ENCODE measurements at places on chromosomes 5 and 9. TPM values are rescaled to one million over a fixed set of nuclear protein-coding genes. Genes with fewer than 3 reads are reported as not detected.

DNA sequence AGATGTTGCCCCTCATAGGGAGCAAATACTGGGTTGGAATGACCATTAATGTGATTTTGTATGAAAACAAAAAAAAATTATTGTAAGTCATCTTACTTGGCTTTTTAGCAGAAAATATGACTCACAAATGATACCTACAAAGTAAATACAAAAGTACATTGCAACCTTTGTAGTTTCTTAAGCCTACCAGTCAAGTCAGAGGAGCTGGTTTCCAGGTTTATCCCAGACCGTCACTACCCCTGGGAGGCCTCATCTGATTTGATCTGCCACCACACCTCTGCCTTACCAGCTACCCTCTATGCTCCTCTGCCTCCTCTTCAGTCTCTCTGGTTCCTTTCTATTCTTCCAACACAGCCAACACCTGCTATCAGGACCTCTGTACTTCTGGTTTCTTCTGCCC, 349.9 kb upstream of the CCNH start:
- DNase-seq = no peak

DNA sequence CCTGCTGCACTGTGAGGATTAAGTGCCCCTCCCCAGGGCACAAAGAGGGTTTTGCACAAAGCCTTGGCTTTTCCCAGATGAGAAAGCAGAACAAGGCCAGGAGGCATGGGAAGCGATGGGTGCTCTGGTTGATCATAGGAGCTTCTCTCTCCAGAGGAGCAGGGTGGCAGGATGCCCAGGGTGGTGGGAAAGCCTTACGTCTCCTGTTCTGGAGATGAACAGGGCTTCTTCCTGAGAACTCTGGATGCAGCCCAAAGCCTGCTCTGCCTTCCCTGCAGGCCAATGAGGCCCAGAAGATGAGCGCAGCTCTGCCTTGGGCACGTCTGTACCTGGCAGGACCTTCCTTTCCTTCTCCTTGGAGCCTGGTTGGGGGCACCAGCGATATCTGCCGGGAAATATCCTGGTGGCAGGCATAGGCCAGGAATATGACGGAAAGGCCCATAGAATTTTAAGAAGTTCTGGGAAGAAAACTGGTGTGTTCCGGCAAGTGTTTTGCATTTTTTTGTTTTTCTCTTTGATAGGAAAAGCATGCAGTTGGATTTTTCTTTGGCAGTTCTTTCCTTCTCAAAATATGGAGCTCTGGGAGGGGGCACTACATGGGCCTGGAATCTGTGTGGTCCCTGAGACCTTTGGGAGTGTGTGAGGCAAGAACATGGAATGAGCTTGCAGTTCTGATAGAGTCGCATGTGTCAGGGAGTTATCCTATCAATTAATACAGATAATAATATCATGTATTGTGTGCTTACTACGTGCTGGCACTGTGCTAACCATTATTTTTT, 253.2 kb upstream of the KLF4 start:
- DNase-seq = no peak

GRCh38 chr5:167964529-167964928, 326.9 kb upstream of the WWC1 start:
- DNase-seq = no peak

CLIC3 gene
- polyA plus RNA-seq = 0.82 TPM

ADAMTS16 gene
- 76.7 TPM for polyA plus RNA-seq

ANKRD34B gene
- 0.25 TPM for polyA plus RNA-seq

GABBR2 gene
- 5.5 TPM for polyA plus RNA-seq

All from left renal cortex interstitium (tissue), 4 donors.